ENCODE measurements at places on chromosomes 16 and 17.

DNA sequence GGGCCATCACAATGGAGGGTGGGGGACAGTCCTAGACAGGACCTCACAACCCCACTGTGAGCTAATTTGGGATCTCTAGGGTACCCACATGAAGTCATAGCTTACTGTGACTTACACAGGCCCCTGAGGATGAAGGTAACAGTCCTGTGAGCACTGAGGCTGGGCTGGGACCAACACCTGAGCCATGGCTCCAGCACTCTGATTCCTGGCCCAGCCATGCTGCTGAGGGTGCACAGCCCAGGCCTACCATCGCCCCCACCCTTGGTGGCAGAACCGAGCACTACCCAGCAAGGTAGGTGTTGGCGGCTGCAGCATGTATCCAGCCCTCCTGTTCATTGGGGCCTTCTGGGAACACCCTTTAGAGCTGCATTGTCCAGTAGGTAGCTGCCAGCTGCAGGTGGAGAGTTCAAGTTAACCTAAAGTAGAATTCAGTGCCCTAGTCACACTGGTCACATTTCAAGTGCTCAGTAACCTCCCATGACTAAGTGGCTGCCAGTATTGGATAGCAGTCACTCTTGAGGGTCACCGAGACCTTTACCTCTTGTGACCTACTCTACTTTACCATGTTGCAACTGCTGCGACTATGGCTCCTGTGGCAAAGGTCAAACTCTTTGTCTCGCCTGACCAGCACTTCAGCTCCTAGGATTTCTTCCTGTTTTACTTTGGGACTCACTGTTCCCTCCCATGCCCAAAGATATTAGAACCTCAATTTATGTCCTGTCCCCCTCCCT, 11.6 kb downstream of the AKAP1 start:
- DNase-seq, result no peak

DNA sequence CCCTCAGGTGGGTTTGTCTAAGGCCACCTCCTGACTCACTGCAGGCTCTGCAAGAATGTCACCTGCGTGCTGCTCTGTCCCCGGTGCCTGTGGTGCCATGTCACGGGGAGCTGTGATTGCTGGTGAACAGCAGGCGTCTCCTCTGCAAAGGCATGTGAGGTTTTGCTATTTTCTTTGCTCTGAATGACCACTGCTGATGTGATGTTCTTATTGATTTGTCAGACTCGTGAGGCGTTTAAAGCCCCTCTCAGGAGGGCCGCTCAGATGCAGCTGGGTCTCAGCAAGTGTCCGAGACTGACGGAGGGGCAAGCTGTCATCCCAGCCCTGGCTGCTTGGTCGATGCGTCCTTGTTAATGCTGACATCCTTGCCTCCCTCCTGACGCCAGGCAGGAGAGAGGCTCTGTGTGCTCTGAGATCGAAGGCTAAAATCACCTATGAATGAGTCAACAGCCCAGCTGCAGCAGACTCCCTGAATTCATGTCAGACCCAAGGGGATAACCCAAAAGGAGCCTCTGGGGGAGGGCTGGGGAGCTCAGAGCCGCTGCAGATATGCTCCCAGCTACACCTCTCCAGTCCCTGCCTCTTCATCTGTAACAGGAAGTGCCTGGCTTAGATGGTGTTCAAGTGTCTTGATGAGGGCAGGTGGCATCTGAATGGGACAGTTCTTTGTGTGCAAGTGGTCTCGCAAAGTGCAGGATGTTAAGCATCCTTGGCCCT, 11.8 kb upstream of the PEMT start:
- DNase-seq, result no peak

DNA sequence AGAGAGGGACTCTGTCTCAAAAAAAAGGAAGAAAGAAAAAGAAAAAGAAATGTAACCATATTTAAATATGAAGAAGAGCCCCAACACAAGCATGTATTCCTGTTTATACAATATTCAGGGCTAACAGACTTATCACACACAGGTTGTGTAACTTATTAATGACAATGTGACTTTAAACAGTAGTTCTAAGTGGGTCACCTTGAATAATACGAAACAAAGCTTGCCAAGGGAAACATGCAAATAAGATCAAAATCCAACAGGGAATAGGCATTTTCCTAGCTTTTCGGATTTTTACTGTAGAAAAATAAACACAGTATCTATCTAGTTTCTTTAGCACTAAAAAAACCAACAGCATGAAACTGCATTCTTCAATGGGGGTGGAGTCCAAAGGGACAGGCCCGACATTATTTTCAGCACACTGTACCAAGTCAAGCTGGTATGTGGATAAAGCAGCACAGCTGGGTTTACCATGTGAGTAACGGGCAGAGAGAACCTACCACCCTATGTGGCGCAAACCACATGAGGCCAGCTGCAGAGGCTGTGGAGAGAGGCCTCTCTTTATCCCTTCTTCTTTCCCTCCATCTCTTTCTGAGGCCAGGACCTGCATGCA, 45.3 kb downstream of the TOM1L2 start:
- DNase-seq, result no peak

GRCh38 chr16:17235147-17235815, 235.5 kb downstream of the XYLT1 start:
- no peak for DNase-seq

DNA sequence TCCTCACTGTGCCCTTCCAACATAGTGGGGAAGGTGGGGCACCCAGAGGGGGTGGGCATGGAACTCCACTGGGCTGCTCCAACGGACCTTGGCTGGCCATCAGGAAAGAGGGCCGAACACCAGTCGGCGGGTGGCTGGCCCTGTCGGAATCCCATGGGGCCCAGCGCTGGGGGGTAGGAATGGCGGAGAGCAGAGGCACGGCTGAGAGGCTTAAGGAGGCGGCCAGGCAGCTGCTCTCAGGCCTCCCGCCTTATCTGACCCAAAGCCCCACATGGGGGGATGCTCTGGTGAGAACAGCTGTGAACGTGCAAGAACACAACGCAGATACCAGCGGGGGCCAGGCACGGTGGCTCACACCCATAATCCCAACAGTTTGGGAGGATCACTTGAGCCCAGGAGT, 4.4 kb upstream of the MYO1C start:
- no peak for DNase-seq

DNA sequence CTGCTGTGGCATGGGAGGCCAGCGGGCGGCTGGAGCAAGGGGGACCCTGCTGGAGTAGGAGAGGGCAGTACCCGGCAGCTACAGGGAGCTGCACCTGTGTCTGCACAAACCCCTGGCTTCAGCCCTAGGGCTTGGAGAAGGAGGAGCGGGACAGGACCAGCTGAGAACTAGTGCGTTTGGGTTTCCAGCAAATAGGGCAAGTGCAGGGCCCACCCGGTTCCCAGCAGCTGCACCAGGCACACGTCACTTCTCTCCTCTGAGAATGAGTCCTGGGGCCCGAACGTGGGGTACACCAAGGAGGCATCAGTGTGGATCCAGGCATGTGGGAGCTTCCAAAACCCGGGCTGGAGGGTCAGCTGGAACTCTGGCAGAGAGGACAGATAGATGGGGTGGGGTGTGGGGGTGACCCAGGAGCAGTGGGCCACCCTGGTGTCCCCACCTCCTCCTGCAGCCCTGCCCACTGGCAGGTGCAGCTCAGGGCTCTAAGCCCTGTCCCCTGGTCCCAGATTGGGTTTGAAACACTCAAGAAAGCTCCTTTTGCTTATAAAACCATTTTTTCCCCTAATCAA, 5.6 kb downstream of the C16orf89 start:
- DNase-seq, result no peak

DNA sequence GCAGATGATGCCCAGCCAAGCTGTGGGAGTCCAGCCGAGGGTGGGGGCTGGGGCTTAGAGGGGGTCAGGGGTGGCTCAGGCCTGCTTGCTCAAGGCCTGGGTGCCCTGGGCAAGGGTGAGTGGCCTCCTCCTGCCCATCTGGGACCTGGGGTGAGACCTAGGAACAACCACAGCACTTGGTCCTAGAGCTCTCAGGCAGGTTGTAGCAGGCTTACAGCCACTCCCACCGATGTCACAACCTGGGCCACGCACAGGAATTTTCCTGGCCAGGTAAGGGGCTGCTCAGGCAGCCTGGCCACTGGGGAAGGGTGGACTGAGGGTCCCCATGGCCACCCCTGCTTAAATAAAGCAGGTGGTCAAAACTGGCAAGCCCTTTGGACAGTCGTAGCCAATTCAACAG, 6.3 kb upstream of the SREBF1 start:
- DNase-seq, result no peak

Data from non-pigmented ciliary epithelial cell (primary cell).